Vagina (tissue), 2 donors: ENCODE measurements at places on chromosomes 3 and 15. TPM values are rescaled to one million over a fixed set of nuclear protein-coding genes. Genes with fewer than 3 reads are reported as not detected.

GRCh38 chr3:153354641-153355040, 192.6 kb downstream of the RAP2B start:
- no peak overlapping the region for H3K27ac ChIP-seq
- H3K4me1 ChIP-seq, result no peaks in the 10 kb centered on the region
- no peak overlapping the region for H3K4me3 ChIP-seq

GRCh38 chr15:80773122-80773551, 6.0 kb upstream of the CEMIP start:
- no peak overlapping the region for H3K4me3 ChIP-seq
- H3K27me3 ChIP-seq, result no peaks in the 10 kb centered on the region
- H3K4me1 ChIP-seq, result peaks cover 9% of the 10 kb centered on the region
- no peak overlapping the region for H3K27ac ChIP-seq
- no peak for DNase-seq

- no peak for DNase-seq
- no peaks in the 10 kb centered on the region for H3K4me1 ChIP-seq
- H3K36me3 ChIP-seq, result no peaks in the 10 kb centered on the region
These were observed 494.1 kb downstream of the ZNF385D start for GRCh38 chr3:21256932-21257331.

DNA sequence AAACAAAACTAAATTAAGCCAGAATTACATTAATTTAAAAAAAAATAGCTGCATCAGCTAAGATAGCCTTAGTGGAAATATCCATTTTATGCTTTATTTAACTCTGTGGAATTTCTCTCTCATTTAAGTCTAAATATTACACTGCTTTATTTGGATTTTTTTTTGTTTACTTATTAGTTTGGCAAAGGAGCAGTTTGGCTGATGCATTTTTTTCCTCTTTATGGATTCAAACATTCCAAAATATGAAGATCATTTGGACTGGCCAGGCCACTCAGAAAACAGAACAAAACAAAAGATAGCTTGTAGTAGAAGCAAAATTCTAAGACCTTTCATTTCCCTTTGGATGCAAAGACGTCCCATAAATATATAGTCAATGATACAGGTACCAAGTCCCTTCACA, 707.3 kb upstream of the UBE2E2 start:
- H3K27me3 ChIP-seq, result no peaks in the 10 kb centered on the region
- DNase-seq, result no peak
- H3K27ac ChIP-seq, result no peak overlapping the region
- H3K36me3 ChIP-seq, result no peaks in the 10 kb centered on the region

DNA sequence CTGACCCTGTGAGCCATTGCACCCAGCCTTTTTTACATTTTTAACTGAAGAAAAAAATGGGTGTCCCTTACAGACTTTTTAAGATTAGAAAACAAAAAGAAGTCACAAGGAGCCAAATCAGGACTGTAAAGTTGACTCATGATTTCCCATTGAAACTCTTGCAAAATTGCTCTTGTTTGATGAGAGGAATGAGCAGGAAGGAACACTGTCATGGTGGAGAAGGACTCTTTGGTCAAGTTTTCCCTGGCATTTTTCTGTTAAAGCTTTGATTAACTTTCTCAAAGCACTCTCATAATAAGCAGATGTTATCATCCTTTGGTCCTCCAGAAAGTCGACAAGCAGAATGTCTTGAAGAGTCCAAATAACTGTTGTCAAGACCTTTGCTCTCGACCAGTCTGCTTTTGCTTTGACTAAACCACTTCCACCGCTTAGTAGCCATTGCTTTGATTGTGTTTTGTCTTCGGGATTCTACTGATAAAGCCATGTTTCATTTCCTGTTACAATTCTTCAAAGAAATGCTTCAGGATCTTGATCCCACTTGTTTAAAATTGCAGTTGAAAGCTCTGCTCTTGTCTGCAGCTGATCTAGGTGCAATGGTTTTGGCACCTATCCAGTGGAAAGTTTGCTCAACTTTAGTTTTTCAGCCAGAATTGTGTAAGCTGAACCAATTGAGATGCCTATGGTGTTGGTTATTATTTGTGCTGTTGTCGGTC, 369.4 kb downstream of the MAGI1 start:
- no peak for DNase-seq
- H3K4me3 ChIP-seq, result no peak overlapping the region
- H3K27me3 ChIP-seq, result no peaks in the 10 kb centered on the region
- no peak overlapping the region for H3K27ac ChIP-seq
- no peaks in the 10 kb centered on the region for H3K4me1 ChIP-seq

- H3K4me1 ChIP-seq, result peaks cover 19% of the 10 kb centered on the region
- no peaks in the 10 kb centered on the region for H3K36me3 ChIP-seq
- DNase-seq, result no peak
- no peaks in the 10 kb centered on the region for H3K27me3 ChIP-seq
These were observed 187.4 kb upstream of the LINGO1 start for GRCh38 chr15:77819851-77820728.

GRCh38 chr3:97181704-97182103, 367.3 kb downstream of the EPHA6 start:
- H3K36me3 ChIP-seq, result no peaks in the 10 kb centered on the region
- no peak for DNase-seq
- no peak overlapping the region for H3K27ac ChIP-seq
- no peaks in the 10 kb centered on the region for H3K4me1 ChIP-seq
- no peak overlapping the region for H3K4me3 ChIP-seq
- no peaks in the 10 kb centered on the region for H3K27me3 ChIP-seq

DNA sequence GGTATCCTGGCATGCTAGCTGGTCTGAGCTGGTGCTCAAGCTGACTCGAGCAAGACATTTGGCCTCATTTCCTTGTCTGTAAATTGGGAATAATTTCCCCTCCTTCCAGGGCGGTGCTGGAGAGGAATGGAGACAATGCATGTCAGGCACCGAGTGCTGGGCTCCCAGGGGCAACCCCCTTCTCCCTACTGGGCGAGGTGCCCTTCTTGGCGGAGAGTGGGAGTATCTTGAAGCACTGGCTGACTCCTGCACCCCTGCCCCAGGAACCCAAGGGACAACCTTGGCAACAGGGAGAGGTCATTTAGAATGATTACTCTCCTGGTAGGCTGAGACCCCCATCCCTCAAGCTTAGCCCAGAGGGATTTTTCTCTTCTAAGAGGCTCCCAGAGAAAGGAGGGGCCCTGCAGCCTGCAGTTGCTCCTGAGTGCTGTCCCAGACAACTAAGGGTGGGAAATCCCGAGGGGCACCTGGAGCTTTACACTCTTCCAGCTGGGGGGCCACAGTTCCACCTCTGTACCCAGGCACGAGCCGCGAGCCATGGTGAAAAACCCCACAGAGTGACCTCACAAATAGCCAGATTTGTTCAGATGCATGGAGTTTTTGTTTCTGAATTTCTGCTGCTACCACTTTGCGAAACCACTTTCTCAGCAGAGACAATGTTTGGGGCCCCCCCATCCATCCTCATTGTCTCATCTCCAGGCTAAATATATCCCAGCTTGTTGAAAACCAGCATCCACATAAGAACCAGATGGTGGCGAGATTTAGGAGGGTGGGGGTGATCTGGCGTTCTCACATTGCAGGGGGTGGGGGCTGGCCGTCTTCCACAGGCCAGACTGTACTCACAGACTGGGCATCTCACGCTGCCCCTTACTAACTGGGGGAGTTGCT, 44.8 kb downstream of the ABTB1 start:
- H3K4me1 ChIP-seq, result peaks cover under 1% of the 10 kb centered on the region

DNA sequence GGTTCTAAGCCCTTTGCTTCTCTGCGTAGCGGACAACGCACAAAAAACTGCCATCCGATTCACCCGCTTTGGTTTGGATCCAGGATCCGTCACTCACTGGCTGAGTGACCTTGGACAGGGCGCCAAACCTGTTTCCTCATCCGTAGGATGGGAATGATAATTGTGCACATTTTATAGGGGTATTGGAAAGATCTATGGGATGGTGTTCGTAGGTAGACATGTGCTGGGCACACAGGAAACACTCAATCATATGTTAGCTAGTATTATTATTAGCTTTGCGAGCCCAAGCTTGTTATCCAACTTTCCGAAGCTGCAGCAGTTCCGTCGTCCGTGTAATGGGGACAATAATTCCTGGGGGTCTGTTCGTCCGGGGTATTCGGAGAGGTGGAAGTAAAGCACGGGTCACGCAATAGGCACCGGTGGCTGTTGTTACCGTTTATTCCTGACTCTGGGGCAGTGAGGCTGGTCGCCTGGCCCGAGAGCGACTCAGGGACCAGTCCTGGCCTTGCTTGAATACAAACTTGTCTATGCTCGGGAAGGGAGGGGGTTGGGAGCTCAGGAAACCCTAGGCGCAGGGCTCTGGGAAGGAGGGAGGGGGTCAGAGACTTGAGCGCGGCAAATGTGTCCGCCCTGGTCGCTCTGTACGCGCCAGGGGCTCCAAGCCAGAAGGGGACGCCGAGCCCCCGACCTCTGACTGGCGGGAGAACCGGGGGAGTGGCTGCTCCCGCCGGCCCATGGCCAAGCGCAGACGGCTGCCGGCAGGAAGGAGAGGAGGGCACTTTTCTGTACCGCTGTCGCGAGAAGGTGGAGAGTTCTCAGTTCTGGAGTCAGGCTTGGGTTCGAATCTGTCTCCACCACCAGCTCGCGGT, 1.3 kb downstream of the SPSB4 start:
- H3K27ac ChIP-seq, result no peak overlapping the region
- peaks cover 24% of the 10 kb centered on the region for H3K4me1 ChIP-seq
- no peaks in the 10 kb centered on the region for H3K36me3 ChIP-seq
- peak overlapping the region; percentile 35 for H3K4me3 ChIP-seq
- DNase-seq, result no peak

GRCh38 chr3:49803465-49804140, 542 bp downstream of the INKA1 start:
- peak overlapping the region; percentile 90 for H3K4me3 ChIP-seq
- H3K27ac ChIP-seq, result peak overlapping the region; percentile 98
- peaks cover 49% of the 10 kb centered on the region for H3K4me1 ChIP-seq
- no peaks in the 10 kb centered on the region for H3K36me3 ChIP-seq
- no peak for DNase-seq

DNA sequence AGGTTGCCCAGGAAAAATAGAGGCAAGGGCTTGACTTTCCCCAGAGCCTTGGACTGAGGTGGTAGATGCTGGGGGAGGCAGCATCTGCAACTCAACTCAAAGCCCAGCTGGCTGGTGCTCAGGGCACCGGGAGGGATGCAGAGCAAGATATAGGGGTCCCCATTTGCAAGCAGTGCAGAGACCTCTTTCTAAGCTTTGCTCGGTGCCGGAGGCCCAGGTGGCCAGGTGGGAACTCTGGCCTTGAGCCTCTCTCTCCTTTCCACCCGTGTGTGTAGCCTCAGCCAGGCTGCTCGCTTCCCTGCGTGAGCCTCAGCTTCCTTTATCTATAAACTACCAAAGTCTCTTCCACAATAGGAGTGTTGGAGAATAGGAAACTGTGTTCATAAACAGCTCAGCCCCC, 36.5 kb downstream of the SLC6A6 start:
- H3K27ac ChIP-seq, result no peak overlapping the region
- H3K4me1 ChIP-seq, result peaks cover 56% of the 10 kb centered on the region
- no peak for DNase-seq
- H3K27me3 ChIP-seq, result no peaks in the 10 kb centered on the region
- H3K4me3 ChIP-seq, result no peak overlapping the region

- no peak for DNase-seq
- no peak overlapping the region for H3K4me3 ChIP-seq
- H3K4me1 ChIP-seq, result peaks cover 24% of the 10 kb centered on the region
- H3K27ac ChIP-seq, result no peak overlapping the region
These were observed 23.5 kb downstream of the MYO5A start for GRCh38 chr15:52505151-52505550.

GRCh38 chr15:94582368-94582767, 351.0 kb downstream of the MCTP2 start:
- no peak overlapping the region for H3K4me3 ChIP-seq
- no peaks in the 10 kb centered on the region for H3K36me3 ChIP-seq
- H3K27ac ChIP-seq, result no peak overlapping the region
- H3K27me3 ChIP-seq, result no peaks in the 10 kb centered on the region
- no peak for DNase-seq

DNA sequence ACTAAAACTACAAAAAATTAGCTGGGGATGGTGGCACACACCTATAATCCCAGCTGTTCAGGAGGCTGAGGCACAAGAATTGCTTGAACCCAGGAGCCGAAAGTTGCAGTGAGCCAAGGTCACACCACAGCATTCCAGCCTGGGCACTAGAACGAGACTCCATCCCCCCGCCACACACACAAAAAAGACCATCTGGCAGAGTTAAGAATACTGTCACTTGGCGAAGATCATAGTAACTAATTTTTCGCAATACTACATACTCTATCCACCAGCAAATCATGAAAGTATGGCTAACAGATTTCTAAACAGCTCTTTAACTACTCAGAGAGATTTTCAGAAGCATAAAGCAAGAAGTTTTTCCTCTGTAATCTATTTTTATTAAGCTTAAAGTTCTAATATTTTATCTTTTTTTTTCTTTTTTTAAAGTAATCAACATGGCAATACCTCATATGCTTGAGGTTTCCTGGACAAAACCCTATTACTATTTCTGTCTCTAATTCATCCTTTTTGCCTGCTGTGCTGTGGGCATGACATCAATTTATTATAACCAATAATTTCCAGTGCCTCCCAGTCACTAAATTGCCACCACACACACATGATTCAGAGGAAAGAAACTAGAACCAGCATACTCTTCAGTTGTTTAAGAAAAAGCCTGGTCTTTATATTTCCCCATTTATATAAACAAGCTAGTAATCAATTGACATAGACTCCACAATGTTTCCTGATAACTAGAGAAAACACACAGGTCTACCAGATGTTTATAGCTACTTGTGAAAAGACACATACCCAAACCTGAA, 46.9 kb downstream of the CHSY1 start:
- H3K27me3 ChIP-seq, result no peaks in the 10 kb centered on the region
- no peaks in the 10 kb centered on the region for H3K36me3 ChIP-seq
- H3K4me1 ChIP-seq, result peaks cover 63% of the 10 kb centered on the region

GRCh38 chr3:126926684-126927400, 56.1 kb upstream of the PLXNA1 start:
- no peak overlapping the region for H3K4me3 ChIP-seq
- no peak for DNase-seq
- no peaks in the 10 kb centered on the region for H3K27me3 ChIP-seq
- H3K36me3 ChIP-seq, result no peaks in the 10 kb centered on the region
- H3K4me1 ChIP-seq, result peaks cover 30% of the 10 kb centered on the region

GRCh38 chr15:60797444-60798040, 318.6 kb upstream of the ICE2 start:
- no peaks in the 10 kb centered on the region for H3K27me3 ChIP-seq
- no peak overlapping the region for H3K27ac ChIP-seq
- DNase-seq, result peak; percentile 86
- no peaks in the 10 kb centered on the region for H3K36me3 ChIP-seq
- no peak overlapping the region for H3K4me3 ChIP-seq
- H3K4me1 ChIP-seq, result peaks cover 22% of the 10 kb centered on the region

GRCh38 chr3:194905696-194906095, 220.0 kb downstream of the FAM43A start:
- H3K36me3 ChIP-seq, result no peaks in the 10 kb centered on the region
- no peak overlapping the region for H3K27ac ChIP-seq
- no peaks in the 10 kb centered on the region for H3K27me3 ChIP-seq
- H3K4me1 ChIP-seq, result peaks cover 9% of the 10 kb centered on the region
- no peak overlapping the region for H3K4me3 ChIP-seq
- no peak for DNase-seq

ZNF660 gene
- total RNA-seq, result 0.98 TPM

SPTSSB gene
- 2.9 TPM for total RNA-seq

ERICH6 gene
- not detected for total RNA-seq
